ENCODE measurements at places on chromosomes 7 and 10. TPM values are rescaled to one million over a fixed set of nuclear protein-coding genes. Genes with fewer than 3 reads are reported as not detected.

DNA sequence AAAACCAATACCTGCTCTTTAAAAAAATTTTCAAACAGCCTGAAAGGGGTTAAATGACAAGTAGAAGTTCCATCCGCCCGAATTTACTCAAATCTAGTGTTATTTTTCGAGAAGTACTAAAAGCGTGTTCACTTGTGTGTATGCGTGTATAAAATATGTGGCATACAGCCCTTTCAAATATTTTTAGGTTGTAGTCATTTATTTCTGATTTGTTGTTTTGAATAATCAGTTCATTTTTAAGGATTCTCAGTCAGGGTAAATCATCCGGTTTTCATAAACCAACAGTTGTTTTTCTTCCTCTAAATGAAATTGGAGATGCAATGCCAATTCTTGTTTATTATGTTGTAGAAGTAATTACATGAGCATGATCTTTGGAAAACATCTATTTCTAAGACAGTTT, 6.9 kb upstream of the SUN1 start:
- no peak overlapping the region for H3K4me3 ChIP-seq
- no peak overlapping the region for H3K27ac ChIP-seq
- H3K36me3 ChIP-seq, result peaks cover 6% of the 10 kb centered on the region
- H3K4me1 ChIP-seq, result no peaks in the 10 kb centered on the region

The CPA2 gene
- 0.14 TPM for total RNA-seq

GRCh38 chr7:134941952-134942351, 44.4 kb upstream of the AGBL3 start:
- no peaks in the 10 kb centered on the region for H3K27me3 ChIP-seq
- H3K36me3 ChIP-seq, result no peaks in the 10 kb centered on the region
- H3K4me1 ChIP-seq, result no peaks in the 10 kb centered on the region
- no peak overlapping the region for H3K4me3 ChIP-seq
- DNase-seq, result no peak

GRCh38 chr10:121540732-121541395, 57.4 kb downstream of the FGFR2 start:
- no peaks in the 10 kb centered on the region for H3K4me1 ChIP-seq
- no peak overlapping the region for H3K4me3 ChIP-seq
- H3K36me3 ChIP-seq, result no peaks in the 10 kb centered on the region
- no peak for DNase-seq
- no peak overlapping the region for H3K27ac ChIP-seq

DNA sequence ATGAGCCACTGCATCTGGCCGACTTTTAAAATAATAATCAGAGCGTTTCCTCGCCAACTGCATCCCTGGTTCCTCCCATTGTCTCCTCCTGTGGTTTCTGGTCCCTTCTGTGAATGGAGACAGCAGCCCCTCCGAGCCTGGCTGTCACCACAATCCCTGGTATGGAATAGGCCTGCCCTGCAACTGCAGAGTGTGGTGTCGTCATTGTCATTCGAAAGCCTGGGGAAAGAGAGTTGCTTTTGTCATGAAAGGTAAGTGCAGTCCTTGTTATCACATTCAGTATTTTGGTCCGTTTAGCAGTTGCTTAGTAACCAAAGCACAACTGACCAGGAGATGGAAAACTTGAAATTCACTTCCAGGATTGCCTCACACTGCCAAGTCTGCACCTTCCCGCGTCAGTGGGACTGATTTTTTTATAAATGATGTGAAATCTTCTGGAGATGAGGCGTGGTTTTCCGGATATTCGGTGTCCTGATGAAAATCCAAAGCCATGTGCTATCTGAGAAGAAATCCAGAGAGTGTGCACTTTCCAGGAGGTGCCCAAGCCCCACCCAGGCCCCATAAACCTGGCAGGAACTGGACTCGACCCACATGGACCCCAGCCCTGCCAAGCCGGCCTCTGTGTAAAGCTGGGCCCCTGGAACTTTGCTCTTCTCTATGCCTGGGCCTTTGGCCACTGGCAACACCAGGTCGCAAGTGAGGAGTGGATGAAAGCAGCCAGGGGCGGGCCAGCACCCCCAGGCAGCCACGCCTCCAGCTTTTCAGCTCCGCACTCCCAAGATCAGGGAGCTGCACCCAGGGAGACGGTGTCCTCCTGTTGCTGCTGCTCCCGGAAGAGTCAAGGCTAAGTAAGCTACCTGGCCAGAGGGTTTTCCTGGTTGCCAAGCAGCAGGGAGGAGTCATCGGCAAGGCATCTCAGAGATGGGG, 133.7 kb upstream of the SH2B2 start:
- peaks cover 12% of the 10 kb centered on the region for H3K4me1 ChIP-seq
- no peak overlapping the region for H3K4me3 ChIP-seq
- DNase-seq, result no peak
- H3K27me3 ChIP-seq, result no peaks in the 10 kb centered on the region
- H3K27ac ChIP-seq, result peak overlapping the region; percentile 74

GRCh38 chr7:101731502-101732084, 85.8 kb upstream of the CUX1 start:
- no peak overlapping the region for H3K27ac ChIP-seq
- no peaks in the 10 kb centered on the region for H3K27me3 ChIP-seq
- no peak for DNase-seq
- H3K4me3 ChIP-seq, result no peak overlapping the region

- H3K4me1 ChIP-seq, result peaks cover 20% of the 10 kb centered on the region
- H3K27me3 ChIP-seq, result no peaks in the 10 kb centered on the region
- peak overlapping the region; percentile 98 for H3K27ac ChIP-seq
- no peak for DNase-seq
These were observed 665 bp upstream of the SRRT start for GRCh38 chr7:100874300-100874576.

DNA sequence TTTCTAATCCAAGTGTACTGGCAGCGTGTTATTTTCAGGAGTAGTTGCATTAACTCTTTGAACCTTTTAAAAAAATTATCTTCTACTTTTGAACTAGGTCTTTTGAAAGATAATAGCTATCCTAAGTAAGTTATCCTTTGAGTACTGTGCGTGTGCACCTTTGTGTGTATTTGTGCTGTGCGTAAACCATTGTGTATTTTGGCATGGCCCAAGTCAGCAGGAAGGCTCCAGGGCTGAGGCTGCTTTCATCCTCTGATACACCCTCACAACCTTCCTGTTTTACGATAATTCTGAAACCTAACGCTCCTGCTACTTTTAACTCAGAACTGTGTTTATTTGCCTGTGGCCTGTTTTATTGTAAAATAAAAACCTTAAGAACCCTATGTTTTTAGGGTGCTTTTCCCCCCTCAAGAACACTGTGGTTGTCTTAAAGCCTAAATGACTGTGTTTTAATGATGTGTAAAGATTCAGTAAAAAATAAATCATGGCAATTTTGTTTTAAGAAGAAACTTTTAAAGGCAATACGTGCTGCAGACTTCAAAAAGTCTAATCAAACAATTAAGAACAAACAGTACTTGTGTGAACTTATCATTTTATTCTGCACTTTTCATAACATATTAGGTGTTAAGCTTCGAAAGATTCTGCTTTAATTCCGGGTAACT, 57.5 kb downstream of the HDAC9 start:
- H3K27me3 ChIP-seq, result no peaks in the 10 kb centered on the region
- H3K4me3 ChIP-seq, result no peak overlapping the region
- H3K36me3 ChIP-seq, result no peaks in the 10 kb centered on the region
- DNase-seq, result no peak
- no peak overlapping the region for H3K27ac ChIP-seq

- no peak for DNase-seq
- H3K4me1 ChIP-seq, result no peaks in the 10 kb centered on the region
- peaks cover 79% of the 10 kb centered on the region for H3K36me3 ChIP-seq
These were observed 148.9 kb downstream of the PRKCQ start for GRCh38 chr10:6431186-6431585.

DNA sequence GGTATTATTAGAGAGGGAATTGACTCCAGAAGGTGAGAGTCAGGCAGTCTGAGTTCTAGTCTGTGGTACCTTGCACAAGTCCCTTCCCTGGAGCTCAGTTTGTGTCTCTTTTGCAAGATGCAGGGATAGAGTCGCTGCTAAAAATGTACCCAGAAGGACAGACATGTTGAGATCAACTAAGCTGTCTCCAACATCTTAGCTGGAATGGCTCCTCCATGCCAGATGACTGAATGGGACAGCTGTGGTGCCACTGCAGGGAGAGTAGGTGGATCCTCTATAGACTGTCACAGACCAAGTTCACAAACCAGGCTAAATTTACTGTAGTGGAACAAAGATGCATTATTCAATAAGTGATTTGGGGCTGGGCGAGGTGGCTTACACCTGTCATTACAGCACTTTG, 120.1 kb downstream of the NEURL1 start:
- no peak overlapping the region for H3K27ac ChIP-seq
- peaks cover 8% of the 10 kb centered on the region for H3K36me3 ChIP-seq
- H3K4me1 ChIP-seq, result no peaks in the 10 kb centered on the region
- no peaks in the 10 kb centered on the region for H3K27me3 ChIP-seq
- no peak for DNase-seq
